ENCODE measurements at places on chromosomes 5 and 9.

DNA sequence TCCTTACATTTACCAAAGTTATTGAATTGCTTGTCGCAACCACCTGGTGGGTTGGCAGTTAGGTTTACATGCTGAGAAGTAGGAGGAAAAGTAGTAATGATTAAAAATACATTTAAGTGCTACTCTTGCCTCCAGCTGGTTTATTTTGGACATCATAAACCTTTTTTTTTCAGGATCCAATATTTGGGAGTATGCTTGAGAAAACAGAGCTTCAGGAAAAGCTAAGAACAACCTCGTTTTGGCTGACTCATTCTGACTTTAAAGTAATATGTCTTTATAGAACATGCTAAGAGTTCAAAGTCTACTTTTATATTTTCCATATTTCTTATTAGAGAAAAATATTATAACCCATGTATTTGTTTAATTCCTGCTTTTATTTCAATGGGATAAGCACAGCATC is 41.7 kb upstream of the BNC2 start:
- DNase-seq, result no peak

DNA sequence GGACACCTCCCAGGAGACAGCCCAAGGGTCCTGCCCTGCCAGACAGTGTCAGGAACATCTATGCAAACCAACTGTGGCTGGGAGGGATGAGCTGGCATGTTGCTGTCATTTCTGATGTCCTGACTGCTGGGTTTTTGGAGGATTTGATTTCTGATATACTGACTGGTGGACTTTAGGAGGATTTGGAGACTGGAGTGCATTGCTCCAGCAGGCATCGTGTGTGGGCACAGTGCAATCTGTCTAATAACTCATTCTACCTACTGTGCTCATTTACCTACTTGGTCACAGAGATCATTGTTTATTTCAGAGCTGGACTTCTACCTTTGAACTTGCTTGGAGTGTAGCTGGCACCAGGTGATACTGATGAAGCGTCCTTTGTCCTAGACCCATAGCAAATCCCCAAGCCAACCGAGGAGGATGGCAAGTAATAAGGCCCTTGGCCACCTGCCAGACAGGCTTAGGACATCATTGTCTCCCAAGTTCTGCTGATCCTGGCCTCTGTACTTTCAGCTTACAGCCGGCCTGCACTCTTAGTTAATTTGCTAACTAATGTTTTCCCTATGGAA is 124.3 kb upstream of the ICE1 start:
- DNase-seq, result no peak

DNA sequence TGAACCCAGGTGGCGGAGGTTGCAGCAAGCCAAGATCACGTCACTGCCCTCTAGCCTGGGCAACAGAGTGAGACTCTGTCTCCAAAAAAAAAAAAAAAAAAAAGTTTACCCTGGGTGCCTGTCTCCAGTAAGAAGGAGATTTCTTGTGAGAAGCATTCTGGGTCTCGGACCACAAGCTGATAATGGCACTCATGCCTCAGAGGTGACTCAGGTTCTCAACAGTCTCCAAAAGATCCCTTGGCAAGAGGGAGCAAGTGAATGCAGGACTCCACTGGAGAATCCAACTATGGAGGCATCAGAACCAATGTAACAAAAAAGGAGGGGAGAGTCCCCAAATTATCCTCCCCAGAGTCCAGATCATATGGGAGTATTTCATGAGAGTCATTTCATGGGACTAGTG is 106.0 kb upstream of the LRRTM2 start:
- no peak for DNase-seq

- no peak for DNase-seq
Observed at GRCh38 chr5:15587916-15588315, 87.9 kb downstream of the FBXL7 start.

DNA sequence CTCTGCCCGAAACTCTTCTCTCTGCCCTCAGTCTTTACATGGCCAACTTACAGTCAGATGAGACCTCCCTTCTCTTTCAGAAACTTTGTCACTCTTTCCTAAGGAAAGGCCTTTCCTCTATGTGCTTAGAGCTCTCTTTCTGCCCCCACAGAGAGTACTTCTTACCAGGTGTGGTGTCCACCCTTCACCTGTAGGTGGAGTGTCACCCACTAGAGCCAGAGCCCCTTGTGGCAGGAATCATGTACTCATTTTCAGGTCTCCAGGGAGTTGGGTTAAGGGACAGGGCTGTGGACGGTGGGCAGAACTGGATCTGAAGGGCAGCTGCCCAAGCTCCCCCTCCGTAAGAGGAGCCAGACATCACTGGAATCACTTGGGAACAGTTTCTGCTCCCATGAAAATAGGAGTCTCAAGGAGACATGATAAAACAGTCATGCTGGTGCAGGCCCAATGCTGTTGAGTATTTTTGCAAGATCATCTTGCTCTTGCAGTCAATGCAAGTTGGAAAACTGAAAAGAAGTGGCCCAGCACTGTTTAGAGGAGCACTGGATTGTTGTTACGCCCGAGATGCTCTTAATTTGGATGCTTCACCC is 436.7 kb downstream of the ZSWIM6 start:
- DNase-seq, result no peak

GRCh38 chr9:133823189-133824105 is 85.3 kb upstream of the SARDH start:
- no peak for DNase-seq

DNA sequence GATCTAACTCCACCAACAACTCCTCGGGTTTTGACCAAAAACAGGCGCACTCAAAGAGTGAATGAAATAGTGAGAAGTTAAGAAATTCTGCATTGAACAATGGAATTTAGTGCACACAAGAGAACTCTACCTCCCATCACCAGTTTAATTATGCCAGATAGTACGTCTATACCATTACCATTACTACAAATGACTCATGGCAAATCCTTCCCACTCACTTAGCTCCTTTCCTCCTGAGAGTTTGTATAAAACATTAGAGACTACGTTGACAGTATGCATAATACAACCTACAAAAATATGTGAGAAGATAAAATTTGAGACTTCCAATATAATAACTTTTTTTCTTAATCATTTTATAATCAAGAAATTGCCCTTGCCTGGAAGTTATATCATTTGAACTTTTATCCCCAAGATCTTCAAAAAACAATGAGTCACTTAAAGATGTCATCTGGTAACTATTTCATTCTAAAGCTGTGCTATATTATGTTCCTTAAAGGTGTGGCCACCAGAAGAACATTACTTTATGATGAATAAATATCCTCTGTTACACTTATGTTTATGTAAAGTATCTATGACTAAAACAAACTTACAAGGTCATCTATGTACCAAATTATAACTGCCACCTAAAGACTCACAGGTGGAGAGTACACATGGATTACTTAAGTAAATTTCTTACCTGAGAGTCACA is 297.9 kb upstream of the PTGER4 start:
- no peak for DNase-seq

DNA sequence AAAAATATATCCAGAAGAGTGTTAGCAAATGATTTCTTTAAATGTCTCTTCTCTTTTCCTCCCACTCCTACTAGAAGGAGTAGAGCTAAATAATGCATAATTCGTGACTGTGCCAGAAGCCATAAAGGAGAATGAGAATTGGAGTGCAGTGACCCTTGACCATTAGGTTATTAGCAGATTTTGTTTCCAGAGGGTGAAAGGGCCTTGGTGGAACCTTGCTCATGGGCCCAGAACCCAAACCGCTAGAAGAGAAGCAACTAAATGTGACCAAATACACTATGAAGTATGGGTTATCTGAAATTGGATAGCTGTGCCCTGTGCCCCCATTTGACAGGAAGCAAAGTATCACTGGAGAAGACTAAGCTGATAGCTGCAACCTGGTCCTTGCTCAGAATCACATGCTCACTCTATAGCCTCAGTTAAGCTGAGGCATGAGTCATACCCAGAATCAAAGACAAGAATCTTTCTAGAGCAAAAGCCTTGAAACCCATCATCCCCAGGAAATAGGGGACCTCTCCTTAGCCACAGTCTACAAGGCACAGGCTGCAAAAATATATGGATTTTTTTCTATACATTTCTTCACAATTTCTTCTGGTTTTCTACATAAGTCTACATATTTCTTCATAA is 36.3 kb downstream of the CAPSL start:
- no peak for DNase-seq

DNA sequence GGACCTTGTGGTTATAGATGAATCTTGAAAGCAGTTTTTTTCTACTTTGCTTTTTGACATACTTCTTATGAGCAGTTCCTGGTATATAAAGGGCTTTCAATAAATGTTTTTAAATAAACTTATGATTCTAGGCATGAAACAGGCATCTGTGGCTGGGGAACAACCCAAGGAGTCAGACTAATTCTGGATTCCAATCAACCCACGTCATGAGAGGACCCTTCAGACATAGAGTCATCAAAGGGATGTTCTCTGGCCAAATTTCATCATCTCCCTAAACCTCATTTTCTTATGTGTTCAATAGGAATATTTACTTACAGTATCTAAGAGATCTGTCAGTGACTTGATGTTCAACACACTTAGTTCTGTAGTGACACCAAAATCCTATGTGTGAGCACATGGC is 243.8 kb upstream of the ZNF462 start:
- no peak for DNase-seq

DNA sequence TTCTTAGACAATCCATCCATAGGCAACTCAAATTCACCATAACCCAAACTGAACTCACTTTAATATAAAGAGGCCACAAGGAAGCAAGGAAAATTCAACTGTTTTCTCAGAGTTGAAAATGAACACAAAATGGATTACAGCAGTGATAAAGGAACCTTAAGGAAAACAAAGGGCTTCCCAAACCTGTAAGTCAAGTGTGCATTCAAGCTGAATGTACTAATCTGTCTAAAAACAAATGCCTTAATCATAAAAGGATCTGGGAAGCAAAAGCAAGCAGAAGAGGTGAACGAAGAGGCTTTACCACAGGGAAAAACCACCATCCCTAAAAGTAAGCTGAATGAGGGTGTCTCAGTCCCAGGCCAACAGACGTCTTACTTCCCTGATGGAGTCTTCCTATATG is 13.6 kb downstream of the FBXW11 start:
- no peak for DNase-seq

- DNase-seq, result no peak
Observed at GRCh38 chr5:51096859-51097258, 286.4 kb upstream of the ISL1 start.

- DNase-seq, result no peak
Observed at GRCh38 chr5:132205385-132206125, 22.1 kb downstream of the P4HA2 start.

GRCh38 chr9:114626415-114627020 is 15.4 kb downstream of the TMEM268 start:
- no peak for DNase-seq

GRCh38 chr9:69937360-69937759 is 106.3 kb upstream of the MAMDC2 start:
- DNase-seq, result no peak

GRCh38 chr5:32088214-32088613 is 85.9 kb downstream of the GOLPH3 start:
- no peak for DNase-seq

- DNase-seq, result no peak
Observed at GRCh38 chr5:141412854-141413539, at the start of gene PCDHGA10. PCDHGA10 (plus strand) TSS chr5:141412987; CDS start chr5:141413176, 189 bp downstream.

GRCh38 chr5:80607832-80608231 is 37.8 kb upstream of the ANKRD34B start:
- DNase-seq, result no peak

DNA sequence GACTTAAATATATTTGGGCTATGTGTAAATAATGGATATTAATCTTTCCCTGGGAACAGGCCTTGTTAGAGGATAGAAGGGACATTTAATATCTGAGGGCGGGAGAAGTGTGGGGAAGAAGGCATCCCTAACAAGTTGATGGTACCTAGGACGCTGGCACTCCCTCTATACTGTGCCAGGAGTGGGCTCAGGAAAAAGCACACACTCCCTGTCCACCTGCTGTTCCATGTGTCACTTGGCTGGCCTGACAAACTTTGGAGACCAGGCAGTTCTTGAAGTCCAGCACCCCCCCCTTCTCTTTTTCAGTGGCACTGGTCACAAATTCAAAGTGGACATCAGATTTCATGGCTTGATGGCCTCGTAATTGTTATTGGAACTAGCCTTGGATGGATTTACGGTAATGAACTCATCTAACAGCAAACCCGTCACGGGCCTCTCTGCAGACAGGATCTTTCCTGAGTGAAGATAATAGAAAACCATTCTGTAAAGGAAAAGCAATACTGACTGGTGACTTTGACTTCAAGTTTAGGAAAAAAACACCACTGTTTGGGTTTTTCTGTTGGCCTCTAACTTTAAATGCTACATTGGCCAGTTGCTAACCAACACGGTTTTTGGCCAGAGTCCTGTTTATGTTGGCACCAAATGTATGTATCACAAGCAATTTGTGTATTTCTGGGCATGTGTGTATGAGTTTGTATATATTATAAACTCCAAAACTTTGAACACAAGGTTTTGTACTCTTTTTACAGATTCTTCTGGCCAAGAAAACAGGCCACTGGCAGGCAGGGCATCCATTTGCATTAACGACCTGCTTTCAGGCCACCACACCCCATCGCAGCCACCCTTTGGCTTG is 552.6 kb downstream of the CCDC171 start:
- DNase-seq, result no peak

DNA sequence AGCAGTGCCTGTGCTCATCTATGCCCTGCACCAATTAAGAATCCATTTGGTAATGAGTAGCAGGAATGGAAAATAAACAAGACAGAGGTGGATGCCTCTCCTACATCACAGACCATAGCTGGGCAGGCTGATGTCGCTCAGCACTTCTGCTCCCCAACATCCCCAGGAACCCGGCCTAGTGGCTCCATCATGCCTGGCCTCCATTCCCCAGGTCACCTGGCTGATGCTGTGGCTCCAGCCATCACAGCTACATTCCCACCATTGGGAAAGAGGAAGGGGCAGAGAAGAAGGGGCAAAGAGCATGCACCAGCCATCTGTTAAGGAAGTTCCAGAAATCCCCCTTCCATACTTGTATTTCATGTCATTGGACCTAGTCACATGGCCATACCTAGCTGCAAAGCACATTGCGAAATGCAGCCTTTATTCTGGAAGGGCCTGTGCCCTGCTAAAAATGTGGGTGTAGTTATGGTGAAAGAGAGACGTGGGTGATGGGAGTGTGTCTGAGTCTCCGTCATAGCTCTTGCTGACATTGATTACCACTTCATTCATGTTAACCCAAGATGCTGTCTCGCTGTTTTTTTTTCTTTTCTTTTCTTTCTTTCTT is 86.1 kb upstream of the ADAMTS2 start:
- no peak for DNase-seq

- DNase-seq, result no peak
Observed at GRCh38 chr9:71253011-71253410, 131.6 kb upstream of the TRPM3 start.

- no peak for DNase-seq
Observed at GRCh38 chr9:137433349-137433915, 7.7 kb downstream of the ENTPD8 start.

GRCh38 chr5:133059621-133060020 is 7.8 kb downstream of the HSPA4 start:
- no peak for DNase-seq

- no peak for DNase-seq
Observed at GRCh38 chr9:118088090-118088489, 383.9 kb downstream of the TLR4 start.

GRCh38 chr5:122715095-122715494 is 59.8 kb upstream of the SNX2 start:
- DNase-seq, result no peak

DNA sequence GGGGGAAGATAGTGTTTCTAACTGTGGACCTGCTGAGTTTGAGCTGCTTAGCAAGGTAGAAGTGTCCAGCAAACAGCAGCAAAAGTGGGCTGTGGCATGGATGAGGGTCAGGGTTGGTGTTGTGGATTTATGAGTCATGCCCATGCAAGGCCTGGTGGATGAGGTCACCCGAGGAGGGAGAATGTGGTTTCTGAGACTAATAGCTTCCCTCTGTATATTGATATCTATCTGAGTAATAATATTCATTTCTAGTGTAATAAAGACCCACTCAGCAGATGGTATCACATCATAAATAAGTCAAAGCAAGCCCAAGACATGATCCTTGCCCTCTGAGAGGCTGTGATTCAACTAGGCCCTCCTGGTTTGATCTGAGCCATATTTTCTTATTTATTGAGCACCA is 597.8 kb upstream of the CLINT1 start:
- DNase-seq, result no peak
